ENCODE measurements at places on chromosomes 3 and 15.

DNA sequence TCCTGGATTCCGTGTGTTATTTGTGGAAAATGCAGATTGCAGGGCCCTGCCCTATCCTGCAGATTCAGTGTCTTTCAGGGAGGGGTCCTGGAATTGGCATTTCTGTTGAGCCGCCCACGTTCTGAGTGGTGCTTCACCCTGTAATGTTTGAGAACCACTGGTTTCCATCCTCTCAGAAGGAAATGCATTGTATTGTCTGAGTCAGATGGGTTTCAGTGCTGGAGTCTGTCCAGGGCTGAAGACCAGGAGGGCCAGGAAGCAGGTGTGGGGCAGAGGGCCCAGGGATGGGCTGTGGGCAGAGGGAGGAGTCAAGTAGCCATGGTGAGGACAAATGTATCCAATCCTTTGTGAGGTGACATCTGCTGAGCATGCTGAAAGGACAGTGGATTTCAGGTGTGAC, 123.8 kb downstream of the SV2B start:
- DNase-seq: no peak

DNA sequence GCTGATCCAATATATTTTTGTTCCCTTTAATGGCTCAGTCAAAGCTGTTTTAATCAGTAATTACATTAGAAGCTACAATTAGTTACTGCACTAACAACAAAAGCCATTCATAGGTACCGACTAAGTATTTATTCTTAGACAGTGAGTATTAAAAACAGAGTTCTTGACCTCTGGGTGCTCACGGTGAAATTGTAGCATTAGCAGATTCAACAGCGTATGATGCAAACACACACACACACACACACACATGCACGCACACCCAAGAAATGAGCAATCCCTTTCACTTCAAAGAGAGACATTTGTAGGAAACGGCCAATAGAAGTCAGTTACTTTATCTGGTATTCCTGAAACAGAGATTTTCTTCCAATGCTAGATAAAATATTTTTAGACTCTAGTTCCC, 27.0 kb upstream of the MITF start:
- no peak for DNase-seq

DNA sequence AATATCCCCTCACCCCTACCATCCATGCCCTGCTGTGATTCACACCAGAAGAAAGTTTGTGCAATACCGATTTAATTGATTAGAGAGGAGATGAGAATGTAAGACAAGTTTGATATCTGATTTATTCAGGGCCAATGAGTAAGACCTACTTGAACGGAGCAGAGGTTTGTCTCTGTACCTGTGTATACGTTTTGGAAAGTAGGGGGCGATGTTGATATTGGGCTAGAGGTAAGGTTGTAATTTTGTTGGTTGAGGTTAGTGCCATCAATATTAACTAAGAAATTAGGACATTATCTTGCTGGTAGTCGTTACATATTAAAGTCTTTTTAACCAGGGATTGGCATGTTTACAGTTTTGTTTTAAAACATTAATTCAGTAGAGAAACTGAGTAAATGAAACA, 20.5 kb downstream of the EAF2 start:
- DNase-seq: no peak

DNA sequence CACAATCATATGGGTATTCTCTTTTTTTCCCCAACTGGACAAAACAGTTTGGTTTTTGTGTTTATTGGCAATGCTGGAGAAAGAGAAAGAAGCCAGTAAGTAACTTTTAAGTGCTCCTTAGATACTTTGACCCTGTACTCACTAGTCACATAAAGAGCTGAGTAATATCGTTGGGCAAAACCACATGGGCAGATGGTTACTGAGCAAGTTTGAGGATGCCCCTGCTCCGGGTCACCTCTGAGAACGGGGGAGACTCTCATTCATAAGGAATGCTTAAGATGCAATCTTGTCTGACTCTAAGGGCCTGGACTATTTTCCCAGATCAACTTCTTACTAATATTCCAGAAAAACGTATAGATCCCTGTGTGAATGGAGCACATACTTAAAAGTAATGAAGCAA, 106.4 kb upstream of the SLC2A2 start:
- no peak for DNase-seq

DNA sequence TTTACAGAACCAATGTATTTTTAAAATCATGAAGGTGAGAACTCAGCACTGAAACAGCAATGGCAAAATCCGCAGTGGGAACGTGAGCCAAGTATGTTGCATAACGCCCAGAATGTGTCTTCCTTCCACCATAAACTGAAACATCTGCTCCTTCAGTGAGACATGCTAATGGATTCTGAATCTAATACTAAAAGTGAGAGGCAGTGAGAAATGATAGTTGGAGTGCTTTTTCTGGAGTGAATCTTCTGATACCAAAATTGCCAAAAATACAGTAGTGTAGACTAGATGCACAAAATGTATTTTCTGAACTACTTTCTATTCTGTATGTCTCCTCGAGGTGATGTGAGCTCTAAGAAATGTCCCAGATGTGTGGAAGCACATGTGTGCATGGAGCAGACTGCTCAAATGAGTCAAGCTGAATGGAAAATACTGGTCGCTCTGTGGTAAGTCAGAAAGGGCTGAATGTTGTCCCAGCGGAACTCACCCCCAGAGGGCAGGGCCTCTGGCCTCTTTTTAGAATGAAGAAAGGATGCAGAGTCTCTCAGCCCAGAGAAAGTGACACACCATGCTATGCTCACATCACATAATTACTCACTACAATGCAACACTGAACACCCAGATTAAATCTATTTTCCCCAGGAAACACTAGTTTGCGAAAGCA, 73.0 kb downstream of the ATP10A start:
- DNase-seq: peak; percentile 64

- no peak for DNase-seq
These were observed 14.9 kb downstream of the ZBTB47 start for GRCh38 chr3:42668413-42668760.

DNA sequence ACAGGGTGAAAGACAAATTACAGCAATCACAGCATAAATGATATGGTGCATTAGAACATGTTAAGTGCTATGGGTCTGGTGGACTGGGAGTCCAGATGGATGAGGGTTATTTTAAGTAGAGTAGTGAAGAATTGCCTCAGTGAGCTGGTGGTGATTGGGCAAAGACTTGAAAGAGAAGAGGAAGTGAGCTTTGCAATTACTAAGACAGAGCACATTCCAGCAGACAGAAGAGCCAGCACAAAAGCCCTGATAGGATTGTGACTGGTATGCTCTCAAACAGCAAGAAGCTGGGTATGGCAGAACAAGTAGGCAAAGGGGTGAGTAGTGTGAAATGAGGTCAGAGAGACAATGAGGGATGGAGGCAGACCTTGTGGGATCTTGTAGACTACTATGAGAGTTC, 2.1 kb upstream of the ACKR4 start:
- DNase-seq: no peak

DNA sequence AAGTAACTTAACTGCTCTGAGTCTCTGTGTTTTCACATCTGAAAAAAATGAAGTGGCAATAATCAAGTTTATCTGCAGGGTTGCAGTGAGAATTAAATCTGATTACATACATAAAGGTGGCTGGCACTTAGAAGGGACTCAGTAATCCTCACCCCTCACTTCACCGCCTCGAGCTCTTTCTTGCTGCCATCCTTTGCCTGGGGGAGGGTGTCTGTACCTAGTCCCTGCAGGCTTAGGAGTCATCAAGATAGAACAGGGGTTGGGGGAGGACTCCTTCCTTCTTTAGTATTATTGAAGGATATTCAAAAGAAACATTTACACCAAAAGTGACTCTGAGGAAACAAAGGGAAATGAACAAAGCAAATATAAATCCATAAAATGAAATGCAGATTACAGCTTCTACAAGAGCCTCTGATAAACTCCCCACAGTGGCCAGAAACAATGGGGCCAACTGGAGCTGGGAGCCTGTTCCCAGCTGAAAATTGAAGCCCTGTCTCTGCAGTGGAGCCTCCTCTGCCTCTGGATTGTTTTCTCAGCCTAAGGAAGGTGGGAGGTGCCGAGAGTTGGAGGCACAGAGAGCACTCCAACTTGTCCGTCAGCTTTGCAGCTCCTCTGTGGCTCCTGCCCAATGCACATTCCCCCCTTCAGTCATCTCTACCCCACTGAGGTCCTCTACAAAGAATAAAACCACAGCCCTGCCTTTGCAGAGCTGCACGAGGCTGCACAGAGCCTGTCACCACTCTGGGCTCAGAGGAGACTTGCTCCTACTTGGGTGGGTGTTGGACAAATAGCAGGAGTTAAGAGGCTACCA, 41.8 kb downstream of the CRYGS start:
- no peak for DNase-seq

- DNase-seq: no peak
These were observed 33.9 kb downstream of the FSTL1 start for GRCh38 chr3:120416868-120417267.

DNA sequence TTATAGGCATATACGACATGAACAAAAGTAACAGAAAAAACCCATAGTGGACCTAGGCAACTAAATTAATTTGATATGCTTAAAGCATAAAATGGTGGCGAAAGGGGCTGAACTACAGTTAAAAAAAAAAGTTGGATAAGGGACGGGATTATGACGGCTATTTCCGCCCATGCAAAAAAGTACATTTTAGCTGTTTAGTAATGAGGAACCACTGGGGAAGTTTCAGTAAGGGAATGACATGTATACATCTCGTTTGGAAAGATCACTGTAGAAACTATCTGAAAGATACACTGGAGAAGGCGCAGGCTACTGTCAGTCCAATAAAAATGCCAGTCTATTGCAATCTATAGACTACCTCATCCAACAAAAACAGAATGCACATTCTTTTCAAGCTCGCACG, 65.6 kb downstream of the ZNF148 start:
- no peak for DNase-seq

DNA sequence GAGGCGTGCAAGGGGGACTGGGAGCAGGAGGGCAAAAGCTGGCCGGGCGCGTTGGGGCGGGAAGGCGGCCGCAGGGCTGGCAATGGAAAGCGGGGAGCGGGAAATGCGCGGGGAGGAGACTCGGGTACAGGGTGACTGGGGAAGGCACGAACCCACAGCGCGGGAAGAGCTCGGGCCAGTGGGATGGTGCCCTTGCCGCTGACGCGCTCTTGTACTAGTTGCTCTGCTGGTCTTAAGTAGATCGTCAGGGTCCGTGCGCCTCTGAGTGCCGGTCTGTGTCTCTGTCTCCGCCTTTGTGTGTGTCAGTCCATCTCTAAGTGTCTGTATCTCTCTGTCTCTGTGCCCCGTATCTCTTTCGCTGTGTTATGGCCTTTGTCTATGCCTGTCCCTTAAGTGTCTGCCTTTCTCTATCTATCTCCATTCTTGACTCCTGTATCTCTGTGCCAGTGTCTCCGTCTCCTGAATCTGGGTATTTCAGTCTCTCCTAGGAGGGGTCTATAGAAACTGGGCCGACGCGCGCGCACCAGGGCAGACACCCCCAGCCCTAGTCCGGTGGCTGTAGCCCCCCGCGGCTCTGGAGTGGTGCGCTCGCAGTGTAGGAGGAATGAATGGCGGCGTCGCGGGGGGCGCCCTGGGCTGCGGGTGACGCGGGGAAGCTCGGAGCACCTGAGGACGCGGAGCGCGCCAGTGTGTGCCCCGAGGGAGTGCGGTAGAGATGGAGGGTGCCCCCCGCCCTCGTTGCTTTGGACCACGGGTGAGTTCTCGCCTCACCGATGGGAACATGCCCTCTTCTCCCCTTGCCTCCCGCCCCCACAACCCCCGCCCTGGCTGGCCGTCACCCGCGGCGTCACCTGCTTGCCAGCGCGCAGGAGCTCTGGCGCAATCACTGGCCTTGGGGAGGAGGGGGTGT, 756 bp upstream of the CAMK2N2 start:
- peak; percentile 9 for DNase-seq

DNA sequence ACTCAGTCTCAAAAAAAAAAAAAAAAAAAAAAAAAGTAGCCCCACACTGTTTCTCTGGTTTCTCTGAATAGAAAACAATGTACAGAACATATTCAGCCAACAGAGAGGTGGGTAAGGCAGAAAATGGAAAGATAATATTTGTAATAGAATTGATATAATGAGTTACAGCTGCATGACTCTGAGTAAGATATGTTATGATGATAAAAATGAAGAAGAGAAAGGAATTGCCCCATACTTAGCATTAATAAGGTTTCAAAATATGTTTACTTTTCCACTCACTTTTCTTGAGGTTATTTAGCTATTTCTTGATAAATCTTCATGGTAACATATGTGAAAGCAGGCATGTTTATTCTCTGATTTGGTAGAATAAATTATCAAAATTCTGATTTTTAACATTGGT, 100.9 kb upstream of the ROBO2 start:
- no peak for DNase-seq

DNA sequence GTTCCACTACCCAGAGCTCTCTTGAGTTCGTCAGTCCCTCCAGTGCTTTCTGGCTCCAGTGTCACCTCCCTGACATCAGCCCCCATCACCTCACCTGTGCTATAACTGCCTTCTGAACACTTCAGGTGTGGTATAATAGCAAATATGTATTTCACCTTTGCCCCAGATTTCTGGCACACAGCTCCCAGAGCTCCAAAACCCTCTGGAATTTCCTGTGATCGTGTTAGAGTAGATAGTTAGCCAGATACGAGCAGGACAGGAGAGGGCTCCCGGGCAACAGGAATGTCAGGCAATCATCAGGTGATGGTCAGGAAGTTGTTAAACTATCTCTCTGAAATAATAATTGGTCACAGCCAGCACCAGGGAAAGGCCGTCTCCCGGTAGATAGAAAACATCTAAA, 22.6 kb upstream of the LIMD1 start:
- DNase-seq: no peak

GRCh38 chr3:175940881-175941280, 1081.7 kb downstream of the NAALADL2 start:
- DNase-seq: no peak

DNA sequence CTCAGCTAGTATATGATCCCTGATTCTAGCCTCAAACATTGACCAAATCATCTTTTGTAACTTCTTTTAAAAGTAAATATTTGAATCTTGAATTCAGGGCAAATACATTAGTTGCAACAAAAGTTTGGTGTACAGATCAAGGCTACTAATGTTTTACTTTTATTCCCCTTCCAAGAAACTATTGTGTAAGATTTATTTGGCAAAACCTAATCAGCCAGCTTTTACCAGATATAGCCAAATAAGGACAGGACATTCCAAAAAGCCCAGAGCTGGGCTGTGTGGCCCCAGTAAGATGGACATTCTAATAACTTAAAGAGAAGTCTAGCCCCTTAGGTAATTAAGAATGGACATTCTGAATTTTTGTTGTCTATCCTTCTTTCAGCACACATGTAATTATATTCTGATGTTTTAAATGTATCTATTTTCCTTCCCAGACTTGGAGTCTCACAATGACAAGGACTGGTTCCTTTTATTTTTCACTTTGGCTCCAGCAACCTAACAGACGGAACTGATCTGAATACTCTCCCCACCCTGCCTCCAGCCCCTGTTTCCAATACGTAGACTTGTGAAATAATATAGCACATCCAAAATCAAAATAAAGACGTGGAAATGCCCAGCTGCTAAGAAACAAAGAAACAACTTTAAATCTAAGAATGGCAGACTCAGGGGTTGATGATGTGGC, 48.1 kb downstream of the STARD5 start:
- DNase-seq: no peak

Data from right forelimb (tissue), 1 donor.